ENCODE measurements at places on chromosomes 6 and 20.

- peak; percentile 78 for DNase-seq
These were observed 65.7 kb upstream of the EEF1A1 start for GRCh38 chr6:73586416-73586974.

DNA sequence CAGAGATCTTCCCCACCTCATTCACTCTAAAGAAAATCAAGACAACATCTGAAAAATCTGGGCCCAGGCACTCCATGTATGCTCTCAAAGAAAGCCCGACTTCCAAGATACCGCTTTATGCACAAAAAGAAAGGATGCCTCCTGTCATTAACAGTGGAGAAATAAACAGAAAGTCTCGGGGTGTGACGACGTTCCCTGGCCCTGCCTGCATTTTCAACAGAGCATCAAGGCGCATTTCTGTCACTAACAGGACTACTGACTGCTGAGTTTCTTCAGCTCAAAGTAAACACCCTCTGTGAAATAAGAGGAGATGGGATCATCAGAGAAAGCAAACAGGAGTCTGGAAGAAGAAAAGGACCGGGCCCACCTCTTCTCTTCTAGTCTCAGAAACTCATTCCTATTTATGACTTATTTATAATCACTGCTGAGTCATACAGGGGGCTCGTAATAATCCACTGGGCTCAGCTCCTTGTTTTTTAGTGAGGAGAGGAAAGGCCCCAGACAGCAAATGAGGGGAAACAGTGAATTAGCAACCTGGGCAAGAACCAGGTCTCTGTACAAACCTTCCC is 99.7 kb downstream of the ZMYND8 start:
- no peak for DNase-seq

DNA sequence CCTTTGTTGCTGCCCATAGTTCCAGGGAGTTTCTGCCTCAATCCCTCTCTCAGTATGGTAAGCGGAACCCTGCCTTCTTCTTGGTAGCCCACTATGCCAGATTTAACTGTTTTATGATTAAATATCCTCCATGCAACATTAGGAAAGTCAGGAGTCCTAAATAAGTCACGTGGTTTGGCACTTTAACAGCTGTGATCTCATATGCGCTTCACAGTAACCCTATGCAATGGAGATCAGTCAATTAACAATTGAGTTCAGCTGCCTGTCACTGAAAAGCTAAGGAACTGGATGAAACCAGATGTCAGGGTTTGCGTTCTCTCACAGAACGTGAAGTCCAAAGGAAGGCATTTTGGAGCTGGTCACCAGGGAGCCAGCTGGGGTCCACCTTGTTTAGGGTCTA is 81.6 kb downstream of the PSMB1 start:
- peak; percentile 68 for DNase-seq

DNA sequence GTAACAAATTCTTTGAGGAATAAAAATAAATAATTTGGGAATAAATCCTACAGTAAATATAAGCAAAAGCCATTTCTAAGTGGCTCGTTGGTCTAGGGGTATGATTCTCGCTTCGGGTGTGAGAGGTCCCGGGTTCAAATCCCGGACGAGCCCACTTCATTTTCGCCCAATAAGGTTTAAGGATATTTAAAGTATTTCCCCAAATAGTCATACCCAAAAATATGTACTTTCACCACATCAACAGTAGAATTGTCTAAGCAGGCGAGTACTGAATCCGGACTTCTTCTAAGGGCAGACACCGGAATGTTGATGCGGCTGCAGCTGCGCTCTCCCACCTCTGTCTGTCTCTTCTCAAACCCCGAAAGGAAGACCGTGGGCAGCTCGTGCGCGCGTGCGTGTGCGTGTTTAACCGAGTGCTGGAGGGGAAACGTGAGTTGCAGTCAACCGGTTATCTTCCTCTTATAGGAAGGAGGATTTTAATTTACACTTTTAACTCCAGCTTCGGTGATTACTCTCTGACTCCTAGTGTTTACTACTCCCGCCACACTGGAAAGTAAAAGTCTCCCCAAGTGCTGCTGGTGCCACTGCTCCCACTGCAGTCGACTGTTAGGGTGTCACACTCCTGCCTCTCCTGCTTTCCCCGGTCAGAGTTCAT is 155.7 kb upstream of the PRSS16 start:
- DNase-seq: peak; percentile 36

Data from pons (tissue), 1 donor.